ENCODE measurements at places on chromosomes 3 and 15.
A peak's percentile ranks its signal among the peaks of the same experiment; 100 is the strongest.

- DNase-seq = no peak
Observed at GRCh38 chr3:89950772-89951171, 843.4 kb downstream of the EPHA3 start.

DNA sequence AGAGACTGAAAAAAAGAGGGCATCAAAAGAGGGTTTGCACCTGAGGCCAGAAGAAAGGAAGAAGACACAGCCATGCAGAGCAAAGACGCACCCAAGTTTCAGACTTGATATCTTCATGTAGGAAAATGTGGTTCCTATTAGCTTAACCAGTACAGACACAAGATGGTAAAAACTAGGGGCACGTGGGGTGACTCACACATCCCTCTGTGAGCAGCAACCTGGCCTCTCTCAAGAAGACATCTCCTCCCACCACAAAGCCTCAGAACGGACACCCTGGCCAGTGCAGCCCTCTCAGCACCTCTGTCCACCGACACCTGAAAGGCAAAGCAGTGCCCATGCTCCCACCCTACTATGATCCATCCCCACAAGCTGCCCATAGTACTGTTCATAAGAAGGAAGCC lies 33.3 kb downstream of the GLB1 start:
- DNase-seq = peak; percentile 74

DNA sequence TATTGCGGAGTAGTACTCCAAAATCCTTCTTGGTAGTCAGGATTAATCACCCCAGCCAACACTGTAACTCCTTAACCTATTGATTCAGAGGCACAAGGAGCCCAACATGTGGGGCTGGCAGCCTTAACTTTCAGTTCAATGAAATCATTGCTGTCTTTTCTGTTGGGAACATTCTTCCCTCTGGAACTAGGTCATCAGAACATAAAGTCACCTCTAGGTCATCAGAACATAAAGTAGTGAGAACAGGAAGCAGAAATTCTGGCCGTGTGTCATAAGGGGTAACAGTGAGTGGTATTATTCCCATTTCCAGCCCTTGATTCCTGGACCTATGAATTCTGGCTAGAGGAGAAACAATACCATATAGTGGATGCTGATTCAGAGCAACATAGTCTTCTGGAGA lies 71.5 kb upstream of the TNIK start:
- DNase-seq = no peak

GRCh38 chr3:64150623-64151207 lies 74.6 kb downstream of the PRICKLE2 start:
- DNase-seq = peak; percentile 89

- DNase-seq = peak; percentile 28
Observed at GRCh38 chr15:74664028-74664616, 31.7 kb downstream of the EDC3 start.

- DNase-seq = no peak
Observed at GRCh38 chr3:46947981-46948791, 28.4 kb downstream of the CCDC12 start.

- no peak for DNase-seq
Observed at GRCh38 chr15:29083858-29084257, 185.8 kb downstream of the NSMCE3 start.

GRCh38 chr3:4977853-4978203 lies 1.4 kb upstream of the BHLHE40 start:
- DNase-seq = no peak

DNA sequence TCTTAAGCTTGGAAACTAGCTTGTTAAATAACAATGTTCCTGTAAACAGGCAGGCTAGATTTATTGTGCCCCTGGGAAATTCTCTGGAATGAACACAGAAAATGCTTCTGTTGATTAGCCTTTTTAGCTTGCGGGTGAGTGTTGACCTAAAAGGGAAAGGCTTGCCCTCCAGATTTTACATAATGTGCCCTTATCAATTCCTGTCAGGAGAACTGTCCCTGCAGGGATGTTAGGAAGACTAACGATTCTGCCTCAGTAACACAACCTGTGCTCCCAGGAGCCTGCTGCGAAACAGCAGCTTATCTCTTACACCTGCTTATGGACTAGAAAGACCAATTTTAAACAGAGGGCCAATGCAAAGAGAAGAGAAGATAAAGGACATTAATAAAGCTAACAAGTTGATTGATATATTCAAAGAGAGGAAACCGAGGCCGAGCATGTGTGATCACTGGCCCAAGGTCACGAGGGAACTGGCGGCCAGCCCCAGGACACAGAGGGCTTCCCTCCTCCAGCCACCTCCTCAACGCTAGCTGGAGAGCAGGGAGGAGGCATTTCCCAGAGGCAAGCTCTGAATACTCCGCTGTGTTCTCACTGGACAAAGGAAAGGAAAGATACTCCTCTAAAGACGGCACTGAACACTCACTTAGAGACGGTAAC lies 48.4 kb upstream of the TJP1 start:
- peak; percentile 20 for DNase-seq

- DNase-seq = no peak
Observed at GRCh38 chr3:64799606-64800005, 111.8 kb upstream of the ADAMTS9 start.

GRCh38 chr3:157131861-157132260 lies 28.1 kb downstream of the CCNL1 start:
- DNase-seq = no peak

DNA sequence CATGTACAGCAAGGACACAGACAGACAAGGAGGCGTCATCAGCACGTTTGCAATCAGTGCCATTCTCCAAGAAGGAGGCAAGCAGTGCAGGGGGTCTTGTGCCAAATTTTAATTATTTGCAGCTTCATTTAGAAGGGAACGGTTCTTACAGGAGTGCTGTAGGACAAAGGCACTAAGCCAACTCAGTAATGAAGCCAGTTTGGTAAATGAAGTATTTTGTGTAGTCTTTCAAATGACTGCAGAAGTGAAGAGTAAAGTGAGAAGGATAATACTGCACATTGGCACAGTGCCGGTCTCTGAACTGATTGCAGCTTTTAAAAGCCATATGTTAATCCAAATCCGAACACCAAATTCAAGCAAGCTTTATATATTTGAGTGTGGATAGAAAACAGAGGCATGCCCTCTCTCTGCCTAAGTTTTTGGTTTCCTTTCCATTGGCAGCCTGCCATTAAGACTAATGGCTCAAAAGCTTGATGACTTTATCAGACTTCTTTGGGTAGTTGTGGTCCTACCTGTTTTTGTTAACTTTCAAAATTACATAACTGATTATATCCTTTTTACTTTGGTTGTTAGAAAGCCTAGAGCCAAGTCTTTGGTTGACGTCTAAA lies 101.3 kb downstream of the SENP2 start:
- peak; percentile 27 for DNase-seq

- DNase-seq = no peak
Observed at GRCh38 chr3:184117636-184118035, 17.5 kb upstream of the EIF2B5 start.

GRCh38 chr15:50685976-50686468 lies 575 bp downstream of the TRPM7 start:
- peak; percentile 37 for DNase-seq

DNA sequence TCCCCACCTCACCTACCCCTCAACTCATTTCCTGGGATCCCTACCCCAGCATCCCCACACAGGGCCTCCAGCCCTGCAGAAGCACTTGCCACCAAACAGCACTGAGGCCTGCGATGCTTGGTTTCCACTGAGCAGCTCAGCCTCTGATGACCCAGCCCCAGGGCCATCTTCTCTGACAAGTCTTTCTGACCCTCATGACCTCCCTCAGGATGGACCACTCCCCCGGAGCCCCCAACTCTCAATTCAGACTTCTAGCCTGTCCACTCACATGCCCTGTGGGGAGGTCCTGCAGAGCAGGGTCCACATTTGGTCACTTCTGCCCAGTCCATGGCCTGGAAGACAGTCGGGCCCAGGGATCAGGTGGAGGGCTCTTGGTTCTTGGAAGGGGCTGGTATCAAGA lies 63.4 kb upstream of the SPATA12 start:
- no peak for DNase-seq

- no peak for DNase-seq
Observed at GRCh38 chr3:195805181-195805580, 6.5 kb downstream of the MUC4 start.

GRCh38 chr15:95814908-95815307 lies 515.6 kb upstream of the NR2F2 start:
- DNase-seq = no peak

GRCh38 chr3:124915254-124915653 lies 19.3 kb downstream of the MUC13 start:
- no peak for DNase-seq

GRCh38 chr15:40838756-40839155 lies 5.1 kb upstream of the SPINT1 start:
- DNase-seq = peak; percentile 72

- DNase-seq = peak; percentile 3
Observed at GRCh38 chr15:95793231-95793630, 537.3 kb upstream of the NR2F2 start.

DNA sequence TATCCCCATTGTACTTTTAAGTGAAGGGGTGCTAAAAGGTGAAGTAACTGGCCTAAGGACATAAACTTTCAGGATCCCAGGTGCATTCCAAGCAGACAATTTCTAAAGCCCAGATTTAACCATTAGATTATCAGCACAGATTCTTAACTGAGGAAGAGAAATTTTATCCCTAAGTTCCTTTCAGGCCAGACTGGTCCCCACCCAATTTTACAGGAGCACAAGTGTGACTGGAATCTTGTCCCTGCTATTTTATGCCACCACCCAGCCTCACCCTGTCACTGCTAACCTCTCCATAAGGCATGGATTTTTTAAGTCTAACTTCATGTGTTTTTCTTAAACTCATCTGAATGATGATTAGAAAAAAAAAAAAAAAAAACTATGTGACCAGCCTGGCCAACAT lies 37.1 kb upstream of the ATP1B3 start:
- DNase-seq = no peak

DNA sequence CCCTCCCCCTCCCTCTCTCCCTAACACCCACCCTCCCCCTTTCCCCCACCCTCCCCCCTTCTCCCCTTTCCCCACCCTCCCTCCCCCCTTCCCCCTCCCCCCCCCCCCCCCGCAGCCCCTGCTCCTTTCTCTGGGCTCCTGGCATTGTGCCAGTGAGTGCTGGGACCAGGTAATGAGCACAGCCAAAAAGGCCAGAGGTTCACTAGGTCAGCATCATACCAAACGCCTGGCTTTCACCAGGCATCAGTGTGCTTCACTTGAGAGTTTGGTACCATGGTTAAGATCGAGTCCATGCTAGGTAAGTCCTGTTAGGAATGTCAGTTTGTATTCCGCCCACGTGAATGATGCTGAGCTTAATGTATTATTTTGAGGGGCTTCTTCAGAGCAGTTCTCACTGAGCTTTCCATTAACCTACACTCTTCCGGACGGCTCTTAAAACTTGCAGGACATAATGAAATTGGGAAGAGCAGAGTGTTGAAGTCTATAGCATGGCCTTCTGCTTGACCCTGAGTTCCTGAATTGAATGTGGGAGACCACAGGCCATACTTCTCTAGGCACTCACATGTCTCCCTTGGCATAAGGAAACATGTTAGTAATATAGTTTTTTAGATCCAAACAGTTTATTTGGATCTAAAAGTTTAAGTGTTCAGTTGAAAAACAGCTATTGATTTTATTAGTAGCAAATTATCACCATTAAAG lies 45.6 kb downstream of the SENP2 start:
- no peak for DNase-seq

DNA sequence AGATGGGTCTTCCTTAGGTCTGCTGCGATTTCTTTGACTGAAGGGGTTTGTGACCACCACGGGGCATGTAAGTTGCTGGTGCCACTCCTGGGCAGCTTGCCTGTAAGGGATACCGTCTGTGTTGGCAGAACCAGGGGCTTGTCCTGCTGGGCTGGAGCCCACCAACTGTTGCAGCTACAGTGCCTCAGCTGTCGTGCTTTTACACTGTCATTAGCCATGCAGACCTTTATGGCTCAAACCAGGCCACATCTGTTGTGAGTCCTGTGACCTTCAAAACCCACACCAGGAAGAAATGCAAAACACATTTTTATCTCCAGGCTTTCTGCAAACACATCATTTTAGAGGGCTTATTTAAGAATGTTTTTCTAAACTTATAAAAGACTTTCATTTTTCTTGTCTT lies 168.7 kb downstream of the PTPRG start:
- DNase-seq = peak; percentile 24

DNA sequence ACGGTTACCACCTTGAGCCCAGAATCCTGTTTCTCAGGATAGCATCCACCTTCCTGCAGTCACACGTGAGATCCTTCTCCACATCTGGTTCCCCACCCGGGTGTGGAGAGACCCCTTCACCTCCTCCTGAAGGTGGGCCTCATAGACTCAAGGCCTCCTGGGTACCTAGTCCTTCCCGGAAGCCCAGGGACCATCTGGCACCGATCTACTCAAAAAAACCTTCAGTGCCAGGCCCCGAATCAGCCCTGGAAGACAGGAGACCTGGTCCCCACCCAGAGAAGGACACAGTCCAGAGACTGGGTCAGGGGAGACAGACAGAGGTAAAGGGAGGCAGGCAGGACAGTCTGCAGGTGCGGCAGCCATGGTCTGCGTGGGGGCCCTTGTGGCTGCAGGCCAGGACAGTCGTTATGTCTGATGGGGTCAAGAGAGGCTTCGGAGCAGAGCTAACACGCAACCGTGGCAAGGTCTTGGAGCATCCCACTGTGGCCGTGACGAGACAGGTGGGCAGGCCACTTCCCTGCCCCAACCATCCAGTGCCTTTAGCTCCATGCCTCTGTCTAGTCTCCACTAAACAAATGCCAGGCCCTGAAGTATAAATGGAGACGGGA lies 112.2 kb upstream of the ABHD17C start:
- DNase-seq = no peak

DNA sequence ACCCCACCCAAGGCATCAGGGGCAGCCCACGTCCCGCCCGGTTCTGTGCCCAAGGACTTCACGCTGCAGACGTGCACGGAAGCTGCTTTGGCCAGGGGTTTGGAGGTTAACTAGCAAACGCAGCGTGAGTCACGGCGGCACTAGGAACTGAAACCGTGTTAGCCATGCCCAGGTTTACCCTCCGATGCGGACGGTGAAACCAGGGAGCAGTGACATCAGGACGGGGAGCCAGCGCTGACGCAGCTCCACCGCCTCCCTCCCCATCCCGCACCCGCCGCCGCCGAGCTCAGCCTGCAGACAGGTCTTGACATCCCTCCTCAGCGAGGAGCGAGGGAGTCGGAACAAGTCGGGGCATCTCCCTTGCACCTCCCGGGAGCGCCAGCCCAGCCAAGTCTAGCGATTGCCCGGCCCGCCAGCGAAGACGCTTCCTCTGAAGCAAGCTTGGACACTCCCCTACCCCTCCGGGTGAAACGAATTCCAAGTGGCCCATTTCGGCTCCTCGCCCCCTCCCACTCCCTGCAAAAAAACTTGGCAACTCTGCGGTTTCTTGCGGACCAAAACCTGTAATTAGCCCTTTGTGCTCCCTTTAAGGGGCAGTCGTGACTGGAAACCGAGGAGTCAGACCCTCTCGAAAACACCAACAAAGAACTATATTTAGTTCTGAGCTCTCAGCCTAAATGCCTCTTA lies 1.4 kb upstream of the RAP2B start:
- peak; percentile 89 for DNase-seq

- DNase-seq = no peak
Observed at GRCh38 chr3:50454481-50455070, 48.9 kb downstream of the CACNA2D2 start.
